ENCODE measurements at places on chromosomes 5 and 9.

DNA sequence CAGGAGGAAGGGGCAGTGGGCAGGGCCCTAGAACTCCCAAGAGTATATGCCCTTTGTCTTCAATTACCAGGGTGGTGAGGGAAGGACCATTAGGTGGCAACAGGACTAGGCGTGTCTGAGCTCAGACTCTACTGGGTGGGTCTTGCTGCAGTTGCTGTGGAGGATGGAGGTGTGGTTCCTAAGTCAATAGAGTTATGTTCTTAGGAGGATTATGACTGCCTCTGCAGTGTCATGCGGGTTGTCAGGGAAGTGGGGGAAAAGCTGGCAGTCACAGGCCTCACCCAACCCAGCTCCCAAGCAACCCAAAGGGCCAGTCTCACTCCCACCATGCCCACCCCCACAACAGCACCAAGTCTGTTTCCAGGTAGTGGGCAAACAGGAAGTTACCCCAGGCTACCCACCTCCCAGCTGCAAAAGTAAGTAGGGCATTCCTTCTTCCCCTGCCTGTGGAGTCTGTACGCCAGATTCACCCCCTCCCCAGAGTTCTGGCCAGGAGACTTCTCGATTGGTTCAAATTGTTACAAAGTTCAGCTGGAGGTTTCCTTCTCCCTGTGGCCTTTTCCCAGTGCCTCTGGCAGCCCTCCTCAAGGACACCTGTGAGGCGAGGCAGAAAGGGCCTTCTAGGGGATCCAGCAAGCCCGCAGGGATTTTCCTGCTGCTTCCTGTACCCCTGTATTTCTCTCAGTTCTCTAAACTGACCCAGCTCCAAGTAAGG lies 145.3 kb downstream of the HINT1 start:
- DNase-seq = peak; percentile 38

GRCh38 chr5:177071666-177072385 lies 14.9 kb upstream of the FGFR4 start:
- peak; percentile 69 for DNase-seq

DNA sequence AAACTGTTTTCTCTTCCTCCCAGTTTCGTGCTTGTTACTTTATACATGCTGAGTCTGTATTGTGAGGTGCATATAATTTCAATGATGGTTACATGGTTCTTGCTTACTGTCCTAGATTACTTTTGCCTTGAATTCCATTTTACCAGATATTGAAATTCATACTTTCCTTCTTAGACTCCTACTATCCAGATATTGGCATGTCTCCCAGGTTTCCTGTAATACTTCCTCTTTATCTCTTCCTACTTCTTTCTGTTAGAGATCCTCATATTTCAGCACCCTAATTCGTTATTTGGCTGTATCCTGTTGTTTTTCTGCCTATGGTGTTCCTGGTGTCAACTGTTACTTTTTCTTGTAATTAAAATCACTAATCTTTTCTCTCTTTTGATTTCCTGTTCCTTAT lies 522.1 kb downstream of the CCDC171 start:
- DNase-seq = no peak

DNA sequence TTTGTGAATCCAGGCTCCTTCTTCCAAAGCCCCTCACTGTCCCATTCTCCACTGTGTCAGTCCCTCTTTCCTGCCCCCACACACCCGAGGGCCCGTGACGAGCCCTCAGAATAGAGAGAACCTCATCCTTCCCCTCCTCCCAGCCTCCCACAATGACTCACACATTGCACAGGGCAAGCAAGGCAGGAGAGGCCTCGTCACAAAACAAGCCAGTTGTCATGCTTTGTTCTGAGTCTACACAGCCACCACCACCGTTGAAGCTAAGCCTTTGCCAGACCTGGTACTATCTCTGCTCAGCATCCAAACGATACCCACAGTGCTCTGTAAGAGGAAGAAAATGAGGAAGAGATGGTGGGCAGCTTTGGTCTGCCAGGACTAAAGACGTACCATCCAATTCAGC lies 142.2 kb upstream of the ZNF366 start:
- no peak for DNase-seq

- no peak for DNase-seq
Observed at GRCh38 chr9:34654323-34655051, 2.5 kb downstream of the IL11RA start.

DNA sequence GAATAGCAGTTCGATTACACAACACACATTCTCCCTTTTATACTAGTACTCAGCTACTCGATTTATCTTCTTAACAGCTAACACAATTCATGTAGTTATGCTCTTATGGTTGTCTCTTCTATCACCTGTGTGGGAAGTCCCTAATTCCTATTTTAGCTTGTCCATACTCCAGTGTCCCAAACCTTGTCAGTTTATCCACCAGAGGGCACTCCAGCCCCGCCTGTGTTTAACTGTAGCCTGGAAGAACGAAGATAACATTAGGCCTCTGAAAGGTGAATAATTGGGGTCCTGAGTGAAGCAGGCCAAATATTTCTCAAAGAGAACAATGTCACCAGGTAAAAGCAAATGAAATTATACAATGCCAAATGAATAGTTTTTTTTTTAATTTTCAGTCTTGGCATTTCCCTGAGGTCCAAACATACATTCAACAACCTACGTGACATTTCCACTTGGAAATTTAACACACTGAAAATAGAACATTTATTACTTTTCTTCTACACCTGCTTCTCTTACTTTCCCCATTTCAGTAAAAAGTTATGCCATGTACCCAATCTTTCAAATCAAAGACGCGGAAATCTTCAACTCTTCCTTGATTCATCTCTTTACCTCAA lies 560.7 kb downstream of the HTR1A start:
- DNase-seq = peak; percentile 67

- no peak for DNase-seq
Observed at GRCh38 chr5:32506201-32506661, 61.7 kb upstream of the ZFR start.

- no peak for DNase-seq
Observed at GRCh38 chr5:96781031-96781971, 26.4 kb downstream of the ERAP1 start.

GRCh38 chr5:178739452-178740180 lies 9.2 kb upstream of the ZNF354A start:
- DNase-seq = no peak

GRCh38 chr5:121967187-121967586 lies 5.4 kb downstream of the SRFBP1 start:
- DNase-seq = no peak

DNA sequence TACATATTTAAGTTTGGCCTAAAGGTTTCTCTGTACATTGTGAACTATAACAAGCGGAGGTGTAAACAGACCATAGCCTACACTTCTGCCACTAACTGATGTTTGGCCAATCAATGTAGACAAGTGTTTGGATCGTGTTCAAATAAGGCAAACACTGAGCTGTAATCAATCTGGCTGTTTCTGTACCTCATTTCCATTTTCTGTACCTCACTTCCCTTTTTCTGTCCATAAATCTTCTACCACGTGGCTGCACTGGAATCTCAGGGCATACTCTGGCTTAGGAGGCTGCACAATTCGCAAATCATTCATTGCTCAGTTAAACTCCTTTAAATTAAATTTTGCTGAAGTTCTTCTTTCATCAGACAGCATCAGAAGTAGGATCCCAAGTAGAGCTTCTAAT lies 140.9 kb downstream of the SLC25A46 start:
- DNase-seq = no peak

GRCh38 chr9:94960964-94961363 lies 234.5 kb downstream of the AOPEP start:
- DNase-seq = no peak

- no peak for DNase-seq
Observed at GRCh38 chr9:134329576-134329855, 3.3 kb downstream of the RXRA start.

DNA sequence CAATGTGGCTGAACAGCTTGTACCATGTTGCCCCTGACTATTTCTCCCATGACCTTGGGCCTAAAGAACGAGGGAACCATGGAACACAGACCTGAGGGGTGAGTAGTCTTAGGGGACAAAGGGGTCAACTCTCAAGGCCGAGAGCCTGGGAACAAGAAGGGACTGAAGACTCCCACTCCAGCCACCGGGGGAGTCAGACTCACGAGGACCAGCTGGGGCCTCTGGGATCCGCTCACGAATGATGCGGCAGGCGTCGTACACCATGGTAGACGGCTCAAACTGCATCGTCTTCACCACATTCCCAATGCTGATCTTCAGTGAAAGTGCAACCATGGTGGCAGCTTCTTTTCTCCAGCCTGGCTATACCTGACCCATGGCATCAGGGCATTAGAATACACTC lies 6.6 kb downstream of the TLN1 start:
- DNase-seq = no peak

DNA sequence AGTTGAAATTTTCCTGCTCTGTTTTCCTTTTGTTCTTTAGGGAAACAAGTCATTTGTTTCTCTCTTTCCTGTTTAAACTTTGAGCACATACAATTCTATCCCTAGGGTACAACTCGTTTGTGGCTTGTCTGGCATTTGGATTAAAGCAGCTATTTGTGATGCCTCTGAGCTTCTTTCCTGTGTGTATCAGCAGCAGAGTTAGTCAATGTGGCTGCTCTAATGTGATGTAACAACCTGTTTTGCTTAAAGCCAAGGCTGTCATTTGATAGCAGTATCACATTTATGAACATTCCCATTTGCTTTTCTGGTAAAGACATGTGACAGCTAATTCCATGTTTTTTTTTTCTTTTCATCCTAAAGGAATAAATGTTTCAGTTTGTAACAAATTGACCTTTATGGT lies 314.3 kb upstream of the CHD1 start:
- no peak for DNase-seq

DNA sequence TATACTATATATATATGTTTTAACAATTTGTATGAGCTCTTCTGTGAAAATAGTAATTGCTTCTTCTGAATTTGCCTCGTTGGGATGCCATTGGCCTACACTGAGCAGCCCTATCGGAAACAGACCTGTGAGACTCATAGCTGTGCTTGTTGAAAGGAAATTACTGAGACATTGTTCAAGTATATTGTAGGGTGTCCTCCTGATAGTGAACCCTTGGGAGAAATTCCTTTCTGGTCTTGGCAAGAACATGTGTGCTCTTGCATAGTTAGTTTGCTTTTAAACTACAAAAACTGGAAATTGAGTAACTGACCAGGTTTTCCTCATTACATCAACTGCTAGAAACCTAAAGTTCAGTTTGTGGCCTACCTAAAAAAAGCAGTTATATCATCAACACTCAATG lies 160.9 kb downstream of the LURAP1L start:
- no peak for DNase-seq

GRCh38 chr9:137791947-137792346 lies 85.6 kb upstream of the CACNA1B start:
- no peak for DNase-seq

- DNase-seq = no peak
Observed at GRCh38 chr9:112044186-112044585, 130.9 kb downstream of the SUSD1 start.

GRCh38 chr5:172383191-172383802 lies 71.0 kb downstream of the SH3PXD2B start:
- DNase-seq = no peak

GRCh38 chr5:42813533-42813932 lies 1.8 kb upstream of the SELENOP start:
- DNase-seq = peak; percentile 81

DNA sequence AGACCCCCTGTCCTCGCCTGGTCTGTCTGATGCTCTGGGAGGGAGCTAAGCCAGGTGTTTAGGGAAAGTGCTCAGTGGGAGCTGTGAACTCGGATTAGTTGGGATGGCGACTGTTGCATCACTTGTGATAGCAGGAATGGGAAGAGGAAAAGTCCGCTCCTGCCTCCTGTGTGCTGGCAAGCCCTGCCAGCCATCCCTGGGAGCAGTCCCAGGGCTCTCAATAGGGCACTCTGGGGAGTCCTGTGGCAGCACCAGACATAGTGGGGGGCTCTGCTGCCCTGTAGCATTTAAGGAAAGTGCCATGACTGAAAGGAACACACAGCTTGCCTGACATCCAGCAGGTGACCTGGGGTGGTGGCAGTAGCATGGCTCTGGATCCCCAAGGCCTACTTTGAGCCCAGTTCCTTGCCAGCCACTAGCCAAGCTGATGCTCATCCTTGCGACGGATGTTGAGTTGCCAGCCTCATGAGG lies 81.5 kb downstream of the AMBP start:
- DNase-seq = peak; percentile 10

GRCh38 chr9:72882117-72882775 lies 70.6 kb downstream of the ALDH1A1 start:
- no peak for DNase-seq

GRCh38 chr5:130501151-130501865 lies 597.0 kb downstream of the CHSY3 start:
- DNase-seq = no peak

- no peak for DNase-seq
Observed at GRCh38 chr5:53355316-53355715, 125.1 kb upstream of the FST start.

DNA sequence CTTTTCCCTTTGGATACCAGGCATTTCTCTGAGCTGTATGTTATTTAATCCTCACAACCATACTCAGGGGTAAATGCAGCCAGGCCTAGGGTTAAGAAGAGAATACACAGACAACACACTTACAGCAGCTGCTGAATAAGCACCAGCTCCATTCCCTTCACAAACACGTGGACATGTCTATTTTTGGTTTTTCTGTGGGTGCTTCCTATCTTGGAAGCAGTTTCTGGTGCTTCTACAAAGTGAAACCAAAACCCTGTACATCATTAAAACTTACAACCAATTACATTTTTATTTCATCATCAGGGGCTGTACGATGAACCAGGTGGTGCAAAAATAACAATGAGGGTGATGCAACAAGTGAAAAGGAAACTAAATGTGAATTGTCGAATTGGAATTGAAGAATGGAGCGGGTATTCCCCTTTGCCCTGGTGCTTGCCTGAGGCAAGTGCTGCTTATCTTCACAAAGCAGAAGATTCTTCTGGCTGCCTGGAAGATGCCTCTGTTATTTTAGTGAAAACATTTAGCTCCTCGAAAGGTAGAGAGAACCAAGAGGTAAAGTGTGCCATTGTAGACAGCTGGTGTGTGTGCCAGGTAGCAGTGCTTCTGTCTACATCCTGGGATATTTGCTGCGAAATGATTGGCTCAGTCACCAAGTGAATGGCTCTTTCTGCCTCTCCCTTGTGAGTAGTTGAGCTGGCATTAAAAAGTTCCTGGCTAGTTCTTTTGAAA lies 18.6 kb upstream of the IFNB1 start:
- DNase-seq = no peak

GRCh38 chr9:17906841-17907778 lies 328.2 kb downstream of the SH3GL2 start:
- peak; percentile 61 for DNase-seq

- no peak for DNase-seq
Observed at GRCh38 chr5:14211818-14212803, 69.0 kb downstream of the TRIO start.

DNA sequence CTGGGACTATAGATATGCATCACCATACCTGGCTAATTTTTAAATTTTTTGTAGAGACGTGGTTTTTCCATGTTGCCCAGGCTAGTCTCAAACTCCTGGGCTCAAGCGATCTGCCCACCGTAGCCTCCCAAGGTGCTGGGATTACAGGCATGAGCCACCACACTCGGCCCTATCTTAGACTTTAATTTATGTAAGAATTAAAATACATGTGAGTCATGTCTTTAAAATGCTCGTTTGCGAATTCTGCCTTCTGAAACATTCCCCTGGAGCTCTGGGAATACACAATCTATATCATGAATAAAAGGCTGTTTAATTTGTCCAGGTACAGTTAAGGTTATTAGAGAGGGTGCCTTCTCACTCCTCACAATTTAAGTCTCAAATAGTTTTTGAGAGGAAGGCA lies 32.8 kb downstream of the RHOBTB3 start:
- no peak for DNase-seq
